ENCODE measurements at places on chromosomes 4 and X.

DNA sequence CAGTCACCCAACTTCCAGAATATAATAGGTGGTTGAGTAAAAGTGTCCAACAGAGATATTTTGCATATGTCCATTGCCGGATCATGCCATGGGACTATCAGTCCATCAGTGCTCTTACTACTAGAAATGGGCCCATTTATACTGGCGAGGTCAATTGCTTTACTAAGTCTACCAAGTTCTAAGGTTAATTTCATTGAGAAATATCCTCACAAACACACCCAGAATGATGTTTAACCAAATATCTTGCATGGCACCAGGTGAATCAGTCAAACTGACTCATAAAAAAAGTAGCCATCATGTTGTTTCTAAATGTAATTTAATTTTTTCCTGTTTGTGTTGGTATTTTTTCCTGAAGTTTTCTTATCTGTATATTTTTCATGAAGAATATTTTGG lies 1217.0 kb downstream of the RAPGEF2 start:
- no peak for DNase-seq

GRCh38 chr4:86398187-86398586 lies 38.3 kb upstream of the MAPK10 start:
- no peak for DNase-seq

- DNase-seq = no peak
Observed at GRCh38 chr4:130028552-130028951, 932.6 kb downstream of the C4orf33 start.

GRCh38 chrX:121028419-121028818 lies 19.0 kb upstream of the GLUD2 start:
- no peak for DNase-seq

GRCh38 chr4:67292636-67293035 lies 252.7 kb downstream of the CENPC start:
- DNase-seq = no peak

DNA sequence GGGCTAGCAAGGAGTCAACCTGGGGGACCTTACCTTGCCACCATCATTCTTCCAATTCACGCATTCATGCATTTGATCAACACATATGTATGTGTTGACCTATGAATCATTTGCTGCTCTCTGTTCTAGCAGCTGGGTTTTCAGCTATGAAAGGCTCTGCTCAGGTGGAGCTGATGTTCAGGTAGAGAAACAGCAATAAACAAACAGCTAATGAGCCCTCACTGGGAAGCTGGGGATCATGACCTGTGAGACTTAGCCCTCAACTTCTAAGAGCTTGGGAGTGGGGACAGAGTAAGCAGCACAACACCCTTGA lies 1.6 kb upstream of the OTOP1 start:
- DNase-seq = no peak
